Amniotic stem cell (primary cell): ENCODE measurements at places on chromosomes 2 and 18.

DNA sequence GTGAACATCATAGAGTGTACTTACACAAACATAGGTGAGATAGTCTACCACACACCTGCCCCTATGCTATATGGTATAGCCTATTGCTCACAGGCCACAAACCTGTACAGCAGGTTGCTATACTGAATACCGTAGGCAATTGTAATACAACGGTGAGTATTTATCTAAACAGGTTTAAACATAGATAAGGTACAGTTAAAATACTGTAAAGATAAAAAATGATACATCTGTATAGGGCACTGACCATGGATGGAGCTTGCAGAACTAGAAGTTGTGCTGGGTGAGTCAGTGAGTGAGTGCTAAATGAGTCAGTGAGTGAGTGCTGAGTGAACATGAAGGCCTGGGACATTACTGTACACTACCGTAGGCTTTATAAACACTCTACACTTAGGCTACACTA lies 267.0 kb upstream of the HS6ST1 start:
- peak; percentile 63 for DNase-seq

DNA sequence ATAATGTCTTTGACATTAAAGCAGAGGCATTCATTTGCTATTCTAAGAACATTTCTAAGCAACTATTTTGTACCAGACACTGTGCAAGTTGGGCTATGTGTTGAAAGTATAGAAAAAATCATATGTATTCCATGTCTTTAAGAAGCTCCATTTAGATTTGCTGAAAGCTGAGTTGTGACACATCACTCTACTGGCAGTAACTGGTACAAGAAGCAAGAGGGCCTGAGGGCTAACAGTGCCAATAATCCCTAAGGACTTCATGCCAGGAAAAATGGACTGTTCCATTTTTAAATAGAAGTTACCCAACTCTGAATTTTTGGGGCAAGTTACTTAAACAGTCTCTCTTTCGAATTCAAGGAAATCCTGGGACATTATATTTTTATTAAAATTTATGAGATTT lies 178.7 kb downstream of the SRBD1 start:
- DNase-seq: no peak

GRCh38 chr2:88016960-88017779 lies 823 bp upstream of the RNU2-63P start:
- DNase-seq: no peak

DNA sequence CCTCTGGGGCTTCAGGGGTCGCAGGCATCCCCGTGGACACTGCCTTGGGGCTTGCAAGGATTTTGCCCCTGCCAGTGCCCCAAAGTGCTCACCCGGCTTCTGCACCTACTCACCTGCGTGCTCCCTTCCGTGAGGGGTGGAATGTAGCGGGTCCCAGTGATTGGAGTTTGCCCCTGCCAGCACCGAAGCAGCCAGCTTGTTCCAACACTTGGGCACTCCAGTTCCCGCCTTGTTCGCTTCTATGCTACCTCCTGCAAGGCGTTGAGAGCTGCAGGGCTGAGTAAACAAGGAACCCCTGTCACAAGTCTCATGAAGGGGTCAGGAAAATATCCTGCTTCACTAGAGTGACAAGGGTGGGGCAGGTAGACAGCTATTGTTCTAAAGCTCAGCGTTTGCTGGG lies 631.5 kb downstream of the EPHA4 start:
- DNase-seq: no peak

DNA sequence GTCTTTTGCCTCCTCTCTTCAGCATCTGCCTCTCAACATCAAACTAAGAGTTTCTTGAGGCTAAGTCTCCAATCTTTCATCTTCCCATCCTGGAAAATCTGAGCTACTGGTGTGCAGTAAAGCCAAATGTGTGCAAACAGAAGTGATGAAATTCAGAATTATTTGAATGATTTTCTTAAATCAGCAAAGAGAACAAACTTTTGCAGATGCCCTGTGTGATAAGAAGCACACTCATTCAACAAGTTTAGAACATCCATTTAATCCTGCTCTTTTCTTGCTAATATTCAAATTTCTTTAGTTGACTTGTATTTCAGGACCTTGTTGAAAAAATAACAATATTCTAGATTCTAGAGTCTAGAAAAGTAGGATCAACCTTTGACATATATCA lies 1374.9 kb upstream of the CELF4 start:
- DNase-seq: no peak

DNA sequence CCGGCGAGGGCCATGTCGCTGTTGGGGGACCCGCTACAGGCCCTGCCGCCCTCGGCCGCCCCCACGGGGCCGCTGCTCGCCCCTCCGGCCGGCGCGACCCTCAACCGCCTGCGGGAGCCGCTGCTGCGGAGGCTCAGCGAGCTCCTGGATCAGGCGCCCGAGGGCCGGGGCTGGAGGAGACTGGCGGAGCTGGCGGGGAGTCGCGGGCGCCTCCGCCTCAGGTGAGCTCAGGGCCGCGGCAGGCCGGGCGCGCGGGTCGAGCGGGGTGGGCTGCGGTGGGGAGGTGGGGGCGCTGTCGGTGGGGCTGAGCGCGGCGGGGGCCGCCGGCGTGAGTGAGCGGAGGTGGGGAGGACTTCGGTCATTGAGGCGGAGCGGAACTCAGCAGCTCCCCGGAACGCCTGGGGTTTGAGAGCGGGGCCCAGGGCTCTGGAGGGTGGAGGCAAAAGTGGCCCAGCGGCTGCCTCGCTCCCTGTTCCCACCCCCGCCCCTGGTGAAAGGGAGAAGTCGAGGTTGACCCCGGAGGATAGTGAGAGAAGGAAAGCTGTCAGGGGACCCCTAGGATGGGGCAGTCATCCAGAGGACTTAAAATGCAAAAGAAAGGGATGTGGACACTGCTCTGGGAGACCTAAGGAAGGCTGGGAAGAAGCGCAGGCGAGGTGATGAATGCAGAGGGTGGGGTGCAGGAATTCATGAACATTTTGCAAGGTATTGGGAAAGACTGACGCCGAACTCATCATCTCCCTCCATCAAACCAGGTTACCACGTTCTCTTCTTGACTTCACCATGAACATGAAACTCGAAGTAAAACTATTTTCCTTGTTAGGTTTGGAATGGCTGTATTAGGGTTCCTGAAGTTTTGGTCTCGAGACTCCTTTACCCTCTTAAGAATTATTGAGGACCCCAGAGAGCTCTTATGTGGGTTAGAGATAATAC lies 633 bp downstream of the MALT1 start:
- no peak for DNase-seq

GRCh38 chr2:21792571-21792970 lies 668.8 kb downstream of the TDRD15 start:
- no peak for DNase-seq

DNA sequence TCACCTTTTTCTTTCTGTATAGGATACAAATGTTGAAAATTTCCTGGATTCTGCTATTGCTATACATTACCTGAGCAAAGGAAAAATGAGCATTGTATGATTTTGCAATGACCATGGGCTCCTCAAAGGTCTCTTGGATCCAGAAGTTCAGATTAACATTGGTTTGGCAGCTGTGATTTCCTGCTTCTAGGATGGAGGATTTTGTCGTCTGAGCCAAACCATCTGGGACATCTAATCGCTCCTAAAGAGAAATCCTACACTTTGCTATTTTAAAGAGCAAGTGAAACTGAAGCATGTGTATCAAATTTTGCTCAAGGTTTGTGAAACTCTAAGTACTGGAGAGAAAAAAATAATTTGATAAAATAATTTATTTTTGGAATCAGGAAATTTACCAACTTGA lies 115.1 kb upstream of the ST6GAL2 start:
- DNase-seq: no peak

DNA sequence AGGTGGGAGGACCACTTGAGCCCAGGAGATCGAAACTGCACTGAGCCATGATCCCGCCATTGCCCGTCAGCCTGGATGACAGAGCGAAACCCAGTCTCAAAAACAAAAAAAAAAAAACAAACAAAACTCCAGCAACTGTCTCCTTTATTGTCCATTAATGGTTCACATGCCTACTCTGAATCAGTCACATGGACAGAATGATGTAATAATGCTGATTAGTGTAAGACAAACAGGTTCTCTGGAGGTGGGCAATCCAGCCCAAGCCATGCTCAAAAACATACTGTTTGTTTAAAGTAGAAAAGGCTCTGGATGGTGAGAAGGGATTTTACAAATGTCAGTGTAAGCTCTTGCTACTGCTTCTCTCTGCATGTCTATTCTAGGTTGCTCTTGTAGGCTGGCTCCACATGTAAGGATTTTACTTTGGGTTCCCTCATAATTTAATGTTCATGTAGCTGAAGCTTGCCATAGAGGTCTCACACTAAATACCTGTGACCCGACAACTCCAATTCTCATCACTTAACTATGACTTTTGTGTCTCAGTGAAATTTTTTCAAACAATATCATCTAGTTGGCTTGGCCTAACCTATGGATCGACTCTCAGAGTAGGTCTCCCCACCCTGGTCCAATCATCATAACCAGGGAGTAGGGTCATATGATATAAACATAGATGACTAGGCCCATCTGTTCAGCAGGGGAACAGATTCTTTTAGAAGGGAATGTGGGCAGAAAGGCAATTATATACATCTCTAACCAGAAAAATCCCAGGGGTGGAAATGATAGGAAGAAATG lies 83.9 kb upstream of the SLC39A10 start:
- DNase-seq: no peak

DNA sequence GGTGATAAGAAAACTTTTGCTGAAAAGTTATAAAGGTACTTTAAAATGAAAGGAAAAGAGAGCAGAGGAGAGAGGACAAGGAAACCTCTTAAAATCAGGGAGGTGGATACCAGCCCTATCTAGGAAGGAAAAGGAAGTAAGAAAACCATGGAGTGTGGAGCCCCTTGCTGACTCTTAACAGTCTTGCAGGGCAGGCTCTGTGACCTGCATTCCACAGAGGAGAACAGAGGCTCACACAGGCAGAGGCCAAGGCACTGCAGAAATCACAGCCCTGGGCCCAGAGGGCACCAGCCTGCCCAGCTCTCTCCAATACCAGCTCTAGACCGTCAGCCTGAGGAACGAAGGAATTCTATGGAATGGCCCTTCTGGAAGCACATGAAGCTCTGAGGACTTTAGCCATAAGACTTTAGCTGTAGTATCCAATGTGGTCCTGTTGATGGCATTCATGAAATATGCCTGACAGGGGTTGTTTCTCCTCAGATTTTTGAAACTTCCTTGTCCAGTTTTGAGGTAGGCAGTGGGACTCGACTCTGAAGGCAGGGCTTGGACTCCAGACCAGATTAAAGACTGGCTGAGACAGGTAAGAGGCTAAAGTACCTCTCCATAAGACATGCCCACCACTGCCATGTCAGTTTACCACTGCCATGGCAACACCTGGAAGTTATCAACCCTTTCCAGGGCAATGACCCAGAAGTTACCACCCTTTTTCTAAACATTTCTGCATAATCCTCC lies 216.3 kb downstream of the ANAPC1 start:
- peak; percentile 62 for DNase-seq

- DNase-seq: no peak
These were observed 378.9 kb downstream of the GRB14 start for GRCh38 chr2:164242409-164242808.

GRCh38 chr2:199206536-199206935 lies 251.2 kb downstream of the SATB2 start:
- no peak for DNase-seq

DNA sequence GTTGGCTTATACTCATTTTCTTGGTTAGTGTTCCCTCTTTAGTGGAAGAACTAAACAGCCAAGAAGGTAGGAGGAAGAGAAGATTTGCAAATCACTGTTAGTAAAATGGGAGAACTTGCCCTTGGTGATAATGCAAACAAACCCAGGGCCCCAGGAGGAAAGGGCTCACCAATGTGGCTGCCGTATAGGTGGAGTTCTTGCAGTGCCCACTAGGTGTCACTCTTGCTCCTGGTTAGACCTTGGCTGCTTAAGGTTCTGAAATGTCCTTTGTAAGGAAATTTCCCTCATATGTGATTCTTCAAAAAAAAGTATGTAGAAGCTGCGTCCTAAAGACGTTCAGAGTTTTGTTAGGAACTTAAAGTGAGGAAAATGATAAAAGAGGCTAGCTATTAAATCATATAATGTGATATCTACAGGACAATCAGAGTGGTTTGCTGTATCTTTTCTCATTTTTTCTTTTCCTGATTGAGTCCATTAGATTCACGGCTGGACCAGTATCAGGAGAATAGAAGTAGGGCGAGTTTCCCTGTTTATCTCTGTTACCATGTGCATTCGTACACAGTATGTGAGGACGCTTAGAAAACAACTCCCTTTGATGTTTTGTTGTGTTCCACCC lies 48.6 kb downstream of the RPIA start:
- peak; percentile 44 for DNase-seq

GRCh38 chr2:75565472-75566462 lies 5.0 kb upstream of the EVA1A start:
- no peak for DNase-seq

DNA sequence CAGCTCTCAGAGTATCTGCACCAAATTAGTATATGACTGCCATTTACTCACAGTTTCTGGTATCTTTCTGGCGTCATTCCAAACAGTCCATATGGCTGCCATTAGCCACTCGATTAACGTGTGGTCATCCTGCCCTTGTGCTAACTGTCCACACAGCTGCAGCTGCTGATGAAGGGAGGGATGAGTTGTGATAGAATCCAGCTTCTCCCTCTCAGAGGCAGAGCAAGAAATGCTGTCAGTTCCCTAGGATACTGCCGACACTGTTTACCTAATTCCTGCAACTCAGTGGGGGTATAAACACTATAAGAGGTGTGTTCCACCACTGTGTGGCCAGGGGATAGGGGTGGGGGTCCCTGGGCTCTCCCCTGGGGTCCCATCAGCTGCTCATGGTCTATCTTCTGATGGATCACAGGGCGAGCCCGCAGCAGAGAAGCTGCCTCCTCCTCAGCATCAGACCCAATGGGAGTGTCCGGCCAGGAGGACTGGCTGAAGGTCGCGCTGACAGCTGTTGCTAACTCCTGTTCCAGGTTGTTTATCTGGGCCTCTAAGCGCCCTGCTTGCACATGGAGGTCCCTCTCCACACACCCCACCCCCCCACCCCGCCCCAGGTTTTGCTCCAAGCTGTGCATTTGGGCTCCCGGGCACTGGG lies 17.3 kb upstream of the KLHL23 start:
- no peak for DNase-seq

DNA sequence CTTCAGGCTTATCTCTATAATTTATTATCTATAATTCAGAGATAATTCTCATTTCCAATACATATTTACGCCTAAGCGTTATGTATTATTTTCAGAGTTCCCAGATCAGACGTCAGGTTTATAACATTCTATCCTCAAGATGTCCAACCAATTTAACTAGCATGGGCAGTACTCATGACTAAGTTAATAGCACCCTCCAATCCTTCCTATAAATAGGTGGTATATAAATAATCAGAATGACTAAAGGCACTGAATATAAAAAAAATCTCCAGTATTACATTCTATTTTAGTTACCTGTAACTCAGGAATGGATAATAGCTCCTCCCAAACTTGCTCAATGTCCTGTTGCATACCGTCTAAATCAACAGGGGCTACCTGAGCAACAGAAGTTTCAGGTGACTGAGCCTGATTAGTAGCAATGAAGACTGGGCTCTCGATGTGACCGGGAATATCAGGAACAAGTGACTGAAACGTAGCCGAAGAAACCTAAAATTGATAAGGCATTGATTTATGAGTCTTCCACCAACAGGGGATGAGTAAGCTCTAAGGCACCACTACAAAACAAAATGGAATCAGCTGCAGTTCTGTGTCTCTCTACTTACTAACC lies 19.6 kb downstream of the HNRNPA3 start:
- DNase-seq: no peak
